ENCODE measurements at places on chromosomes 1 and 21. TPM values are rescaled to one million over a fixed set of nuclear protein-coding genes. Genes with fewer than 3 reads are reported as not detected.
A peak's percentile ranks its signal among the peaks of the same experiment; 100 is the strongest.

FAM167B gene
- total RNA-seq: 2.8 TPM

UTP25 gene
- total RNA-seq: 4.0 TPM

S100A3 gene
- total RNA-seq: not detected

CBR3 gene
- 2.4 TPM for total RNA-seq

ASB17 gene
- not detected for total RNA-seq

MATN1 gene
- not detected for total RNA-seq

DNAI4 gene
- 3.7 TPM for total RNA-seq

GRCh38 chr1:201216395-201217085 is 25.9 kb downstream of the IGFN1 start:
- no peak for DNase-seq

GRCh38 chr1:181821701-181822100 is 239.8 kb downstream of the ZNF648 start:
- no peak for DNase-seq

DNA sequence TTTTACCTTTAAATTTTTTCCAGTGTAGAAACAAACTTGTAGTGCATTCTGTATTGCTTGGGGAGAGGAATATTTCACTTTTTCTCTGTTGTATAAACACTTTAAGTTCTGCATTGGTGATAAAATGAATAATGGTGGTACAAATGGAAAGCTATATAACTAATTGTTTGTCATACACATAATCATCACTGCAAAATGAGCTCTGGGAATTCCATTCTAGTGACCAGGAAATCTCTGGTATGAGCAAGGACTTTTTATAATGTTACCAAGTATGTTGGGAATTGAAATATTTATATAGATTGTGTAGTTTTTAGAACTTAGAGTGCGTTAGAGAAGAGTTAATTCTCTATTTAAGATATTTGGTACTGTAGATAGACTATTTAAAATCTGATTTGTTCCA is 5.0 kb upstream of the FMN2 start:
- DNase-seq: no peak

DNA sequence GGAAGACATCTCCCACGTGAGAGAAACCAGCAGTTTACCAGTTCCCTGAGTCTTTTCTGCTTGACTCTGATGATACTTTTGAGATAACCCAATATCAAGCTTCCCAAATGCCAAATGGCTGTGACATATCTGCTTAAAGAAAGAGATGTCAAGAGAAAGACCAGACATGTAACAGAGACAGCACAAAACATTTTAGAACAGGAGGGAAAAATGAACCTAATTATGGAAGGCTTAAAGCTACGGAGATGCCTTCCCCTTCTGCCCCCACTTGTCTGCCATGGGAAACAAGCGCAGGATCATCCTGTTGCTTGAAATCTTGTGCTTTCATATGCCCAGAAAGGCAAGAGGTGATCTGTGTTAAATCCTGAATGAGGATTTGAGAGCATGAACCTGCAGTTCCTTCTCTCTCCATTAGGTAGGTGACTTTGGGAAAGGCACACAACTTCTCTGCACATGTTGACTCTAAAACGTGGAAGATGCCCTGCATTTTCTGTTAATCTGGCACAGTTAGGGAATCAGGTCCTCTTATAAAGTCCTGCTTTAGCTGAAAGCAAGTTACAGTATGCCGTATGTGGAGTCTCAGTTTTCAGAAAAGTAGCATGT is 46.7 kb upstream of the MTR start:
- no peak for DNase-seq

- DNase-seq: no peak
Observed at GRCh38 chr1:167669209-167670124, 39.4 kb downstream of the RCSD1 start.

GRCh38 chr1:172298911-172299310 is 121.6 kb upstream of the C1orf105 start:
- DNase-seq: no peak

DNA sequence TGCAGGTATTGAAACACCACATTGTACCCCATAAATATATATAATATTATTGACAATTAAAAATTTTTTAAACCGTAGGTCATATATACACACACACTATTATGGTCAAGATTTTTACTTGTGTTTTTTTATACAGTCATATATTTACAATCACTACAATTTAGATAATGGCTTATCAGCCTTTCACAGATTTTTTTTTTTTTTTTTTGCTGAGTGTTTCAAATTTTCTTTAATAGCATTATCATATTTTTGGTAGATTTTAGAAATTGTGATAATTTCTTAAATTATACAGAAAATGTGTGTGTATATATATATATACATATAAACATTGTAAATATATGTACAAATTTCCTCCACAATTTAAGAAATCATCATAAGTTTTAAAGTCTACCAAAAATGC is 68.6 kb upstream of the RGS2 start:
- DNase-seq: no peak

GRCh38 chr1:200037904-200038303 is 10.4 kb downstream of the NR5A2 start:
- DNase-seq: no peak

DNA sequence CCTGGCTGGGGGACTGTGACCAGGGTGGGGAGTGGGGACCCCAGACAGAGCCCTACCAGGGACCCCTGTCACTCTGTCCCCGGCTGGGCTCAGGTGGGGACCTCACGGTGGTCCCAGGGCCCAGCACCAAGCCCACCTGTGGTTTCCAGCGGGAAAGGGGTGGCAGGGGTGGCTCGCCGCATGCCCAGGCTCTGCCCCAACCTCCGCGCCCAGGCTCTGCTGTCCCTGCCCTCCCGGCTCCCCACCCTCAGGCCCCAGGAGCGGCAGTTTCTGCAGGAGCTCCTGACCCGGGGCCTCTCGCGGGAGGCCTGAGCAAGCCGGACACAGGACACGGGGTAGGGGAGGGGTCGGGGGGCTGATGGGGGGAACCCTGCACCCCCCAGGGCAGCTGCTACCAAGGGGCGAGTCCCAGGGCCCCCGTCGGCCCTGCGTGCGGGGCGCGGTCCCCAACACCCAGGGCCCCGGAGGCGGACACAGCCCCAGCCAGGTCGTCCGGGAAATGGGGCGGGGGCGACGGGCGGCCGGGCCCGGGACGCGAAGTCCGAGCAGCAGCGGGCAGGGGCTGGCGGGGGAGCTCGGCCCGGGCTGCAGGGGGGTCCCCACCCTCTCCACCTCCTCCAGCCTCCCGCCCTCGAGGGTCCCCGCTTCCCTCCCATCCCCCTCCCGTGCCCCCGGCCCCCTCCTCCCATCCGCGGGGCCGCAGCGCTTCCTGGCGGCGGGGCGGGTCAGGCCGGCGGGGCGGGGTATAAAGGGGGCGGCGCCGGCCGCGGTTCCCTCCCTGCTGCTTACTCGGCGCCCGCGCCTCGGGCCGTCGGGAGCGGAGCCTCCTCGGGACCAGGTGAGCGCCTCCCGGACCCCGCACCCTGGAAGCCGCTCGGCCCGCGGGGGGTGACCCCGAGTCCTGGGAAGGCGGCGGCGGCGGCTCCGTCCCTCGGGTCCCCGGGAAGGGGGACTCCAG is at the start of gene COL6A2:
Gene COL6A2, plus strand, starts transcription at position 777 of the 958 bp plus-strand sequence.
- peak; percentile 33 for DNase-seq

DNA sequence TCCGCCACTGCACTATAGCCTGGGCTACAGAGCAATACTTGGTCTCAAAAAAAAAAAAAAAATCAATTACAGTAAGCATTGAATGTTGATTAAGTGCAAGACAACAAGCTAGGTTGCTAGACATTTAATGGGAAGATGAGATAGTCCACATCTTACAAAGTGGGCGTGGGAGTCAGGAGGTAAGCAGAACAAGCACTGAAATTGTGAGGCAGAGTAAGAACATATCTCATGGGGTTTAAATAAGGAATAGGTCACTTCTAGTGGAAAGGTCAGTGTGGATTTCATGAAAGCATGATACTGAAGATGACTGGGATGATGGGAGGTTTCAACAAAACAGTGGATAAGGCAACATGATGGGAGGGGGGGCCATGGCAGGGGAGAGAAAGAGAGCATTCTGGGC is 1.9 kb upstream of the OLFML2B start:
- no peak for DNase-seq

DNA sequence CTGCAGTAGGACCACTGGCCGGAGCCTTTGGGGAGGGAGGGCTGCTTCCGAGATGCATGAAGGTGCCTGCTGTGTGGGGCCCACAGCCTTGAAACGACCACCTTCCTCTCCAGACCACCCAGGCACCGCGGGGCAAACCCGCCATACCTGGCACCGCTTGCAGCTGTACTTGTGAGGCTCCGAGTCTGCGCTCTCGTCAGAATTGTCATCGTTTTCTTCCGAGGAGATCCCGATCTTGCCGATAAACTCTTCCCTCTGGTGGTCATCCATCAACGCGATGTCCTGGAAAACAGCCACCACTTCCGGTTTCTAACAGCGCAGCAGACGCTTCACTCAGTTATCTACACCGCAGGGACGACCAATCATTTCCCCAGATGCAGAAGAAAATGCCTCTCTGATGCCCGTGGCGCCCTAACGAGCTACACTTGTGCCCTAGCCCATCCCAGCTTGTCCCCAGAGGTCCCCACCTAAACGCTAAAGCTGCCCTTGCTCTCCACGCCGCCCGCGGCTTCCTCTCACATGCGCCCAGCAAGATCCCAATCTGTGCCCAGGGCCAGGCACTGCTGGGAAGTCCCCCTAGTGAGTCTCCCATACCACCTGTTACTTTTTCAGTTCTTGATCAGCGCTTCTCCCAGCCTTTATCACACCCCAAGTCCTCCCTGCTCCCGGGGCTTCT is 55.0 kb upstream of the RIPK4 start:
- no peak for DNase-seq

DNA sequence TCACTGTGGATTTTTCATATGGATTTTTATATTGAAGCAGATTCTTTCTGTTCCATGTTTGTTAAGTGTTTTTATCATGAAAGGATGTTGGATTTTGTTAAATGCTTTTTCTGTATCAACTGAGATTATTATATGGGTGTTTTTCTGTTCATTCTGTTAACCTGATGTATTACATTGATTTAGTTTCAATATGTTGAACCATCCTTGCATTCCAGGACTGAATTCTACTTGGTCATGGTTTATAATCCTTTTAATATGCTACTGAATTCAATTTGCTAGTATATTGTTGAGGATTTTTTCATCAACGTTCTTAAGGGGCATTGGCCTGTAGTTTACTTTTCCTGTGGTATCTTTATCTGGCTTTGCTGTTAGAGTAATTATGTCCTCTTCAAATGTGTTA is 55.8 kb downstream of the CCDC30 start:
- DNase-seq: no peak

DNA sequence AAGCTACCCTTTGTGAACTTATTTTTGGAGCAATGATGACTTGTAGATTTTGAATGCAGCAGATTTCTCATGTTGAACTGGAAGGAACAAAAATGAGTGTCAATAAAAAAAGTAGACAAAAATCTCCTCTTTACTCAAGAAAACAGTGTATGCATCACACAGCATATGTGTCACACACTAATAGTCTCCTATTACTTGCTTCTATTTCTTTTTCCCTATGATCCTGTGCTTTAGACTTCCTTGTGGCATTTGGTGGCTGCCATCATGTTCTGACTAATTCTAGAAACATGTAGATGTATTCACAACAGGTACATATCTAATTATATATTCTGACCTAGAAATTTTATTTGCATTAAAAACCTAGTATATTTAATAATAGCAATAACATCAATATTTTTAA is 14.3 kb downstream of the RC3H1 start:
- DNase-seq: no peak

GRCh38 chr1:55180075-55180670 is 35.0 kb downstream of the USP24 start:
- DNase-seq: no peak

DNA sequence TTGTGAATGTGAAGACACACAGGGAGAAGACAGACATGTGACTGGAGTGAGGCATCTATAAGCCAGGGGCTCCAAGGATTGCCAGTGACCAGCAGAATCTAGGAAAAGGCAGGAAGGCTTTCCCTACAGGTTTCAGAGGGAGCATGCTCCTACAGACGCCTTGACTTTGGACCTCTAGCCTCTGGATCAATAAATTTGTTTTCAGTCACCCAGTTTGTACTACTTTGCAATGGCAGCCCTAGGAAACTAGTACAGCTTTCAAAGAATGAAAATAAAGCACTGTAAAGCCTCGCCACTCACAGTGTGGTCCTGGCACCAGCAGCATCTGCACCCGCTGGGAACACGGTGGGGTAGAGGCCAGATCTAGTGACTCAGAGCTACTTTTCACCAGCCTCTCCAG is 510.0 kb downstream of the LTN1 start:
- DNase-seq: no peak

GRCh38 chr1:77556045-77556444 is 126.4 kb downstream of the ZZZ3 start:
- no peak for DNase-seq

DNA sequence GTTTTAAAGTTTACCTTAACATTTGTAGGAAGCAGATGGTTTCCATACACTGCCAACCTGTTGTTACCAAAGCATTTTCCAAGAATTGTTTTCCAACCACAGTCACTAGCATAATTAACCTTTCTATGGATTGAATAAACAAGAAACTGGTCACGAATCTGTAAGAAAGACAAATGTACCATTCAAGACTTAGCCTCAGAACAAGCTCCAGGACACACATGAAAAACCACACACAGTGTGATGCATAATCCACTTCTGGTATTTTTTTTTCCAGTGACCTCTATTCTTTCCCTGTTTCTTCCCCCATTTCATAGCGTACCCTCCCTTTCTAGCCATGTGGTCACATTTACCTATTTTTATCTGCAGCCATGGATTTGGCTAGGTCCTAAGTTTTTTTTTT is 29.6 kb upstream of the C1orf87 start:
- no peak for DNase-seq

DNA sequence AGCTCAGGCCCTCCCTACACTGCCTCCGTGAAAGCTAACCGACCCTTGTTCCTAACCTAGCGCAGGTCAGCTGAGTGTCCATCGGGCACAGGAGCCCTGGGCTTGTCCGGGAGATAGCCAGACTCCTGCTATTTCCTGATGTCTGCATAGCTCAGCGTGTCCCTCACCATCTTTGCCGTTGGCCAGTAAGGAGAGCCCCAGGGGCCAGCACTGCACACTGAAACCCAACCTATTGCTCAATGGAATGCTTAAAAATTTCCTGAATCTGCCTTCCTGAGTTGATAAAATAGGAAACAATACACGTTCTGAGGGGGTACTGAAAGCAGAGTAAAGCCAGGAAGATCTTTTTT is 2.2 kb downstream of the RUNX1 start:
- DNase-seq: no peak

DNA sequence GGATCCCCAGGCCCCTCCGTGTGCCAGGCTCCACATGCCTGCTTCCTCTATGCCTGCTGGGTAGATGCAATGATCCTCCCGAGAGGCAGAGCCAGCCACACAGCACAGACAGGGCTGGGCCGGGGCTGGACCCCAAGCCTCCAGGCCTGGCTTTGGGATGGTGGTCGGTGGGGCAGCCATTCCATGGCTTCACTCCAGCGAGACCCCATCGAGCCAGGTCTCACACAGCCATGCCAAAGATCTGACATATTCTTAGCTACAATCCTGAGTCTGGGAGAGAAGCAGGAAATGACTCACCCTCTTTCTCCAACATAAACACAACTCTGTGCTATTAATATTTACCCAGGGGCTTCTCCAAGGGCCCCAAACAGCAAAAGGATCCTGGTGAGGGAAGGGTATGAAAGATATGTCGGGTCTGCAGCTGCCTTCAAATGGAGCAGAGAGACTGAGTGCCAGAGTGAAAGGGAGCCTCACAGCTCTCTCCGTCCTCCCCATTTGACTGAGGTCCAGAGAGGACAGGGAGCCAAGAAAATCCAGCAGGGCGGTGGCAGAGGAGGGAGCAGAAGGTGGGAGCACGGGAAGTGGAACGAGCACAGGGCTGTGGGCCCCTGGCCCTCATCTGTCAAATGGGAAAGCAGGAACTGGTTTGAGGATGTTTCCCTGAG is 639.5 kb downstream of the MATN1 start:
- DNase-seq: no peak

Measured in pancreas (tissue), 10 donors.